ENCODE measurements at places on chromosomes 16 and 17.

GRCh38 chr17:63542942-63543821, 7.1 kb upstream of the DCAF7 start:
- DNase-seq, result no peak

GRCh38 chr17:81959362-81960129, 1.4 kb downstream of the NOTUM start:
- DNase-seq, result peak; percentile 47

GRCh38 chr16:79269211-79269863, 331.2 kb downstream of the MAF start:
- DNase-seq, result no peak

DNA sequence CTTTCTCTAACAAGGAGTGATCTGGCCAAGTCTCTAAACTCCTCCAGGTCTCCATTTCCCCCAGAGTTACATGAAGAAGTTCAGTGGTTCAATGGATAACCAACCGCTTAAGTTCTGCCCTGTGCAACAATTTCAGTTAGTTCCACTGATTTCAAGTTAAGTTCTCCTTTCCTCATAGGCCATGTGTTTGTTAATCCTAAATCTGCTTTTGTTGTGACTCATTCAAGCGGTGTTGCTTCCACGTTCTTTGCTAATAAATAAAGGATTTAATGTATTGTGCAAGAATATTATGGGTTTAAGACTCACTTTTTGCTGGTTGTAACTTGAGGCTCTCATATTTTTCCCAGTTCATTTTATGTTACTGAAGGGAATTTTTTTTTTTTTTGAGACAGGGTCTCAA, 36.3 kb downstream of the GNA13 start:
- no peak for DNase-seq

DNA sequence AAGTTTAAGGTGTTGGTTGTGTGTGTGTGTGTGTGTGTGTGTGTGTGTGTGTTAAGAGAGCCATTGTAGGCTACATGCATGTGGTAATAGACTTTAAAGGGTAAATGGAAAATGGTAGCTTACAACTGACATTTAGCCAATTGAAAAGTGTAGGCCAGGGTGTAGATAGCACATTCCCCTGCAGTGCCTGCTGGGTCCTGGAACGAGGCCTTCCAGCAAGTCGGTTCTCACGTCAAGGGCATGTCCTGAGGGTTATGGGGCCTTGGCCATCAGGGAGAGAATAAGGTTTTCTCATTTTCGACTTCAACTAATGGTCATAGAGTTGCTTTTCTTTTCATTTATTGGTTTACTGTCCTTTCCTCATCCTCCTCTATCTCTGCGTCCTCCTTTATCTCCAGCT, 65.1 kb downstream of the RPTOR start:
- DNase-seq, result no peak

GRCh38 chr17:65630502-65630901, 69.1 kb upstream of the AXIN2 start:
- DNase-seq, result no peak

- no peak for DNase-seq
Measured at GRCh38 chr17:34248511-34249024, 6.5 kb upstream of the CCL2 start.

- DNase-seq, result peak; percentile 55
Measured at GRCh38 chr16:24610416-24610755, 71.0 kb downstream of the RBBP6 start.

DNA sequence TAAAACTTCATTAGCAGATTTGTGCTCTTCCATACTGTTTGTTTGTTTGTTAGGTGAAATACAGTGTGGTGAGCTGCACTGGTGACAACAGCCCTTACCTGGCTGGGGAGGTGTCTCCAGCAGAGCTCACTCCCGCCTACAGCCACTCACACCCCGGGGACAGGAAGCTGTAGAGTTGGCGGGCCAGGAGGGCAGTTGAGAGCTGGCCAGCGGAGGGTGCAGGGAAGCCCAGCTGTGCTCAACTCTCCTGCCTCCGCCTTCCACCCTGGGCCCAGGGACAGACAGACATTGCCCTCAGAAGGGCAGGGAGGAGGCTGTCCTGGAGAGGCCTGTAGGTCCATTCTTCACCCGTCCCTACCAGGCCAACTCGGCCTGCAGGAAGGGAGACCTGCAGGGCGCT, 48.6 kb upstream of the PVALEF start:
- DNase-seq, result no peak

GRCh38 chr16:28110479-28110878, 47.0 kb upstream of the GSG1L start:
- no peak for DNase-seq

GRCh38 chr16:17944345-17944744, 392.2 kb downstream of the NPIPA8 start:
- DNase-seq, result no peak

DNA sequence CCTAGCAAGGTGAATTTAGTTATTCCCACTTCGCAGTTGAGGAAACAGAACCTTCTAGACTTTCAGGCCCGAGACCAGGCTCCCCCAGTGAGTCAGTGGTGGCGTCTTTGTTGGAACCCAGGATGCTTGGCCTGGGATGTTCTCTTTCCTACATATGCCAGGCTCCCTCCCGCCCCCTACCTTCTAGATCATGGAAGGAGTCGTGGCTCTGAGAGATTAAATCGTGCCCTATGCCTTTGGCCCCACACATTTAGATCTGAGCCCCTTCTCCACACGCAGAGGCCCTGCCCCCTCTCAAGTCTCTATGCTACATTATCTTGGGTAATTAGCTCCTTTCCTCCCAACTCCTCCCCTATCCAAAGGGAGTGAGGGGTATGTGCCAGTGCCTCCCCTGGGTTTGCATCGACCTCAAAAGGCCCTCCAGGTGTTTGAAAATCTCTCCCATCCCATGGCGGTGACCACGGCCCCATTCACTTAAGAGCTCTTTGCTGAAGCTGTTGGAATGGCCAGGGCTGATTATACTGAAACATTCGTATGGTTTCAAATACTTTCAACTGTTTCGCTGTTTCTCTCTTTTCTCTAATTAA, 3.0 kb downstream of the NGFR start:
- no peak for DNase-seq

GRCh38 chr16:15440852-15441251, 6.5 kb downstream of the BMERB1 start:
- DNase-seq, result no peak

- DNase-seq, result peak; percentile 67
Measured at GRCh38 chr17:78289802-78290363, 58.5 kb downstream of the TMEM235 start.

DNA sequence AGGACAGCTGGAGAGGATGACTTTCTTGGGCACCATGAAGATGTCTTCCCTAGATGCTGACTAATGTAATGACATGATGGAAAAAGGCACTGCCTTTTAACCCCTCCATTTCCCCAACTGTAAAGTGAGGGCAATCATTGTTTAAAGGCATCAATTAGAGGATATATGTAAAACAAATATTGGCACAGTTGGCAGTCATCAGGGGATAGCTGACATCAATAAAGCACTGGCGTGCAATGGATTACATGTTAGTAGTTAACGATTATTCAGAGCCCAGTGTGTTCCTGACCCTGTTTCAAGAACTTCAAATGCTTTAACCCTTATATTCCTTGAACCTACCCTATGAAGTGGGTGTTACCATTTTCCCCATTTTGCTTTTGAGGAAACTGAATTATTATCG, 100.7 kb downstream of the TMEM114 start:
- no peak for DNase-seq

DNA sequence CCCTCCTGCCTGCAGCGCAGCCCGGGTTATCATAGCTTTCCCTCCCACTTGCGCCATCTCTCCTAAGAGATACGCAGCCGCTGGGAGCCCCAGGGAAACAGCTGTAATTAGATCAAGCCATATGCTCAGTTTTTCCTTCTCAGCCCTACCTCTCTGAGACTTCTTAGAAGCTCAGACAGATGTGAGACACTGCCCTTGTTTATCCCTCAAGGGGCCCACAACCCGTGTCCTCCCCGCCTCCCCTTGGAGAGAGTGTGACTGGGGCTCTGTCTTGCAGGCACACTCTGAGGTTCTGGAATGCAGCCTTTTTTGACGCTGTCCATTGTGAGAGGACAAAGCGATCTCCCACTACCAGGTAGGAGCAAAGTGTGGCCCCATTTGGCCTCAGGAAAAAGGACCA, 31.2 kb downstream of the CIBAR2 start:
- DNase-seq, result no peak

GRCh38 chr16:22912654-22913053, 98.7 kb downstream of the HS3ST2 start:
- no peak for DNase-seq

- DNase-seq, result no peak
Measured at GRCh38 chr16:12584488-12585233, 219.0 kb downstream of the CPPED1 start.

- no peak for DNase-seq
Measured at GRCh38 chr17:8109661-8110455, 8.5 kb downstream of the ALOXE3 start.

DNA sequence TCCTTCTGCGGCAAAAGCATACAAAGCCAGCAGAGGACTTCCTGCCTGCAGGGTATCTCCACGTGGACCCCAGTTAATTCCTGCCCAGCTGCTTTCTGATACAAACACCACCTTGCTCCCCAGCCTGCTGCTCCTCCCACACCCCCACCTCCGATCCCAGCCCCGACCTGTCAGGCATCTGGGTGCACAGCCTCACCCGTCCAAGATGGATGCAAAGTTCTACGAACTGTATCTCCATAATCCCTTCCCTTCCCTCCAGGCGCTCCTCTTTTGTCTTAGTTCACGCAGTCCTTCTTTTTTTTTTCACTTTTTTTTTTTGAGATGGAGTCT, 15.6 kb upstream of the FOXJ1 start:
- no peak for DNase-seq

DNA sequence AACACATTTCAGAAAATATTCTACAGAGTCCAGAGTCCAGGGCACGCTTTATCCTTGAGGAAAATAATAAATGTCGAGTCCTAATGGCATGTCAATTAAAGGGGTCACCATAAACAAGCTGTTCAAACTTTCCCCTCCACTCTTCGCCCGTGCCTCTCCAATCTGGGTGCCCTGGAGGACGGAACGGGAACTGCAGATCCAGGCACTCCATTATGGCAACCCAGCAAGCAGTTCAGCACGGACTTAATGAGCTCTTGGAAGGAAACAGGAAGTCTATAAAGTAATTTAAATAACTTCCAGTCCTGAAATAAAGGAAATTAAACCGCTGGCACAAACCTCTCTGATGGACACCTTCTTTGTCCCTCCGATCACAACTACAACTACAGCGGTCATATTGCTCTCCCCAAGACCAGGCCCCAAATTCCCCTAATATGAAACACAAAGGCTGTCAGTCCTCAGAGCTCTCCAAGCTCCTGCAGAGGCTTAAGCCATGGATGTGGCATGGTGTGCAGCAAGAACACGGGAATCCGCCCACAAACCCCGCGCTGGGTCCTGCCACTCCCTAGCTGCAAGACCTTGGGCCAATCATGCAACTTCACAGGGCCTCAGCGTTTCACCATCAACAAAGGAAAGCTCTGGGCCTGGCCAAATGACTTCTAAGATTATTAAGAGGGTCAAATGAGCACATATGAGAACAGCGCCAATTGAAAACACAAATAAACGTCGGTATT, 52.6 kb downstream of the ZFHX3 start:
- DNase-seq, result no peak

DNA sequence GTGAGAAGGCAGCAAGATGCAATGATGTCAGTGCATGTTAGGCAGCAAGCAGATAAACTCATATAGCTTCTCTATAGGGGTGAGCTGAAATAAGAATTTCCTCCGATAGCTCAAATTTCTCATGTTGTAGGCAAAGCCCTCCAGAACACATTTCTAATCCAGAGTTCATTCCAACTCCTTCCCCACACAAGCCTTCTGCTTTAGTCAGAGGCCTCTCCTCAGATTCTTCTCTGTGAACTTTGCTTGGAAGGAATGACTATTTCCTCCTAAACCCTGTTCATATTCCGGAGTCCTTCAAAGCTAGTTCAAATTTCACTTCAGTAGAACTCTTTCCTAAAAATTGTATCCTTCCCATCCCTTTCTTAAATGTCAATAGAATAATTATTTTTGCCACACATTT, 144.8 kb downstream of the KCNJ2 start:
- no peak for DNase-seq

DNA sequence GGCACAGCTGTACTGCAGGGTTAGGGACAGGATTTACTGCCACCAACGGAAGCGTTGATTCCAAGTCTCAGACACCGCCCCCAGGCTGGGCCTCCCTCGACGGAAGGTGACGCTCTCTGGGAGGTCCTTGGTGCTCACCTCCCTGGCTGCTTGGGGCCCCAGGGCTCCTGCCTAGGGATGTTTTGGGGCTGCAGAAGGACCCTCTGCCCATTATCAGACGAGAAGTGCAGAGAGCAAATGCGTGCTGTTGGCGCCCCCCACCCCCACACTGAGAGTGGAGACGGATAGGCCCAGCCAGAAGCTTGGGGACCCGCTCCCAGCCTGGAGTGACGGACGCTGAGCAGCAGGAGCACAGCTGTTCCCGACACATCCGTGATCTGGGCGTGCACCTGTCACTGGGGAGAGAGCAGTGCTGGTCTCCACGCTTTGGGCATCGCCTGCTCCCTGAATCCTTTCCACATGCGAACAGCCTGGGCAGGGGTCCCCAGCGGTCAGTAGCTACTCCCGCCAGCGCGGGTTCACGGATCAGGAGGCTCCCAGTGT, 5.1 kb upstream of the SOX8 start:
- DNase-seq, result no peak

GRCh38 chr17:67769231-67769630, 51.5 kb downstream of the NOL11 start:
- DNase-seq, result no peak

- DNase-seq, result no peak
Measured at GRCh38 chr16:10892782-10893318, 15.8 kb downstream of the CIITA start.

DNA sequence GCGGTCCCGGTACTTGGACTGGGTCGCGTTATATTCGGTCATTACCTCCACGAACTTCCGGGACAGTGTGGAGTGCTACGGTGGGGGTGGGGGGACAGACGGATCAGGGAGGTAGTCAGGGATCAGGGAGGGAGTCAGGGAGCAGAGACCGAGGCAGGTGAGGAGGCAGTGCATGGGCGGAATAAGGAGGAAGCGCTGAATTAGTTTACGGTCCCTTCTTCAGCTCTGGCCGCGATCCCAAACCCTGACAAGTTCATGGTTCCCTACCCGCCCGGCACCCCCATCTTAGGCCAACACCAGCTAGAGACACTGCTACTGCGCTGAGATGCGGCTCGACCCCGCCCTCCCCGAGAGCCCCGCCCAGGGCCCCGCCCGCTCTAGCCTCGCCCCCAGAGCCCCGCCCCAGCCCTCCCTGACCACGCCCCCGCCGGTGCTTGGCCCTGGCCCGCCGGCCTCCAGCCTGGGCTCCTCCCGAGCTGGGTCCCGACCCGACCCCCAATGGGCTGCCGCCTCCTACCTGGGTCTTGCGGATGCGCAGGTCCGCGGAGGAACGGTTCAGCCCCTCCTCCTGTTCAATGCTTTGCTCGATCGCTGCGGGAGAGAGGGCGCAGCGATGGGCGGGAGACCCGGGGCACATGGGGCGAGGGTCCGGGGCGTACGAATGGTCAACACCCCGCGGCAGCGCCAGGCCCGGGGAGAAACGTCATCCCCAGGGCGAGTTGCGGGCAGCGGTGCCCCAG, 12.1 kb downstream of the HSD3B7 start:
- DNase-seq, result peak; percentile 15

GRCh38 chr16:4051591-4051990, 64.7 kb downstream of the ADCY9 start:
- no peak for DNase-seq
